ENCODE measurements at places on chromosomes 7 and 10.

- DNase-seq, result no peak
Measured at GRCh38 chr10:11177926-11178471, 160.3 kb downstream of the CELF2 start.

GRCh38 chr10:33248638-33249037, 85.8 kb downstream of the NRP1 start:
- DNase-seq, result no peak

- DNase-seq, result no peak
Measured at GRCh38 chr10:119297207-119297968, 90.0 kb downstream of the GRK5 start.

- no peak for DNase-seq
Measured at GRCh38 chr7:117435475-117436043, 8.3 kb upstream of the ASZ1 start.

DNA sequence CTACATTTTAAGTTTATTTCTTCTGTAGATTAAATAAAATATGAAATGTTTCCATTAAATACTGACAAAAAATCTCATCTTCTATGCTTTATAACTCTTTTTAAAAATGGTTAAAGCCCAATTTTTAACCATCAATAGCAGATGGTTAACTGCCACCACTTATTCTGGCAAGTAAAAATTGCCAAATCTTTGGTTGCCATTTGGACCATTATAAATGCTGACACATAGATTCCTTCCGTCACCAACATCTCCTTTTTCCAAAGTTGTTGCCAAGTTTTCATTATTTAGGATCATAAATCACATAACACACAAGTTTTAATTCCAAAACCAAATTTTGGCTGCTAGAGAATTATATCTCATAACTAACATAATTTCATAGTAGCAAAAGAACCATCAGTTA, 1614.3 kb downstream of the REEP3 start:
- DNase-seq, result no peak

GRCh38 chr7:24213311-24213710, 70.7 kb upstream of the NPY start:
- no peak for DNase-seq

DNA sequence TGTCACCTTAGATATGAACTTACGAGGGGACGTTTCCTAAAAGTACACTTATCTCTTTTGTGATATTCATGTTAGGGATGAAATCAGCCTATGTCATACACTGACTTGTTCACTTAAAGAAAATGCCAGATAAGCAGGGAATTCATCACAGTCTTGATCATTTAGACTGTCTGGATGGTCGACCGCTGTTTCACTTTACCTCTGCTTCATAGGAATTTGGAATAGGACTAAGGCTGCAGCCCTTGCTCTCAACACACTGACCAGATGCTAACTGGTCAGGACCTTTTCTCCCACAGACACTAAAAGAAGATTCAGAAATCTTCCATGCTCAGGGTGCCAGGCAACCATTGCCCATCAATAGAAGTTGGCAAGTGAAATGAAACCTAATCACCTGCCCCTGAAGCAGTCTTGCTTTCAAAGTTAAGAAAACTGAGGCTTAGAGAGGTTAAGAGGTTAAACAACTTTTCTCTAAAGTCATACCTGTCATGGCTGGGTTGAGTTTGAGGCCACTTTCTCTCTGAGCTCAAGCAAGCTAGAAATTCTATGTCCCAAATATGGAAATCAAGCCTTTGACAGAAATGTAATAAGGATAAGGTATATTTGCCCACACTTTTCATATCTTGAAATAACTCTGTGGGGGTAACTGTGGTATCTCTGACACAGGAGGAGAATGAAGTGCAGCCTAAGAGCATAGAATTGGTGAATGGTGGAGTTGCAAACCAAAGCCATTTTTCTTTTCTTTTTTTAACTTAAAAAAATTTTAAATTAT, 77.1 kb downstream of the MAP3K8 start:
- no peak for DNase-seq

- peak; percentile 41 for DNase-seq
Measured at GRCh38 chr7:155644971-155645509, 579 bp downstream of the RBM33 start.

DNA sequence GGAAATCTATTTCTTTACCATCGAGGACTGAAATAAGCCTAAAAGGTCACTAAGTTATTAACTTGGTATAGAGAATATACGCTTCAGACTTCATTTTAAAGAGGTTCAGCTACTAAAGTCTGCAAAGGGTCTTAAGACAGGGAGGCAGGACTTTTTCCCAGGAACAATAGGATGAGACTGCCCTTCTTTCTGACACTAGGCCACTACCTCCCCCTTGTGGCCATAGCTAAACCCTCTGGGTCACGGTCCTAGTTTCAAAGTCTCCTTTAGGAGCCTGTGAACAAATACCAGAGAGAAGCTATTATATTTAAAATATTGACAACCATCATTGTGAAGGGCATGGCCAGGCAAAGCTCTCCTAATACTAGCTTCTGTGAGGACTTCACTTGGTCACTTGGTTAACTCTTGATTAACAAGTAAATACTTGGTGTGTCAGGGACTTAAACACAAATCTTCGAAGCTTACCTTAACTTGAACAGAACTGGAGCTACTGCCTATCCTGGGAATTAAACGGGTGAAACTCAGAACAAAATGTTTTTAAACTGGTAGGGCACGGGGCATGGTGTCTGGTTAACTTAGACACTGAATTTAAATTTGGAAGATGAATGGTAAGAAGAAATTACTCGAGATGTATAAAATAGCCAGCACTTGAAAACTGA, 75.6 kb downstream of the CCDC6 start:
- DNase-seq, result no peak

DNA sequence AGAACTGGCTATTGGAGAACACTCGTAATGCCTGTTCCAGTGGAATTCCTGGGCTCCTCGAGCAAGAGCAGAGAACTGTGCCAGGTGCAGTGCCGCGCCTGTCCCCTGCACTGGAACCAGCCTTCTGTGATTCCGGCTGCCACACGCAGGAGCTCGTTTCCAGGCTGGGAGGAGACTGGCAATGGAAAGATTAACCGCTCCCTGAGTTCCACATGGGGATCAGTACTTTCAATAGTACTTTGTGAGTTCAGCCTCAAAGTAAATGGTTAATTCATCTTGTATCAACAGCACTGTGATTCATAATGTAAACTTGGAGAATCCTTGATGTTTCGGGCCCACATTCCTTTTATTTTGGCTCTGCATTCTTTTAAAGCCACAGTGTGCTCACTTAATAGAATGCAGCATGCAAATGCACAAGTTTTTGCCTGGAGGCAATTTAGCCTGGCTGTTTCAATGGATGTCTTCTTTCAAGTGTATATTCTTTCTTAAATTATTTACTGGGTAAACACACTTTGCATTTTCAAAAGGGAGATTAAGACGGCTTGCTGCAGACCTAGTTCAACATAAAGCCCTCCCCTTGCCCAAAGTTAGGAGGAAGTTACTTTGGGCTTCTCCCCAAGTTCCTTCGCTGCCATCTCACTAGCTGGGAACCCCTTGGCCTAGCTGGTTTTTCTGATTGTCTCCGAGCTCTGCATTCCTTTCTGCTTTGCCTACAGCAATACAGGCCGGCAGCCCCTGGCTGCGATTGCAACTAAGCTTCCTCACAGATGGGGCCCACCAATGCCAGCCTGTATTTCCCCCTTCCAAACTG, 138.1 kb upstream of the TCF7L2 start:
- no peak for DNase-seq

GRCh38 chr7:155191901-155192478, 105.7 kb upstream of the INSIG1 start:
- DNase-seq, result no peak

GRCh38 chr10:133186416-133187090, 26.5 kb downstream of the KNDC1 start:
- no peak for DNase-seq

DNA sequence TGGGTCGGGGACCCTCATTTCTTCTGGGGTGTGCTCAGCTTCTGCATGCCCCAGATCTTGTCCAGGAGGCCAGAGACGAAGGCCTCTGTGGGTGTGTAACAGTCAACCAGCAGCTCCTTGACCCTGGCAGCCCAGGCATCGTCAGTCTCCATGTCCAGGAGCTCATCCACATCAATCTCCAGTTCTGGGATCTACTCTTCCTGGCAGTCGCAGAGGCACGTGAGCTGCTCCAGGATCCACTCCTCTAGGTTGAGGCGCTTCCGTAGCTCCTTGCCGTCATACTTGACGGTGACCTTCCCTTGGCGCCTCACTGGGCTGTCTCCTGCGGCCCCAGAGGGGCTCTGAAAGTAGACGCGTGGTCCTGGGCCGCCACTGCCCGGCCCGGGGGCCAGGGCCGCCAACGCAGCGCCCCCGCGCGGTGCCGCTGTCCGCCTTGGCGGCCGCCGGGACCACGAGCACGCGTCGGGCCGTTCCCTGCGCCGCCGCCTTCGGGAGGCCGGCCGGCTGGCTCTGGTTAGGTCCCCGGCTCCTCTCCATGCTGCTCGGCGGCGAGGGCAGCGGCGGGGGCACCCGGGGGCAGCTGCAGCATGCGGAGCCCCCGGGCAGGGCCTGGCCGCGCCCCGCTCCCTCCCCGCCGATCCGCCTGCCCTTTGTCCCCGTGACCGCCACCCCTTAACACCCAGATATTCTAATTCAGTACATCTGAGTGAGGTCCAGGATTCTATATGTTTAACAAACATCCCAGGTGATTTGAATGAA, 170.5 kb downstream of the SEPTIN7 start:
- no peak for DNase-seq

- DNase-seq, result no peak
Measured at GRCh38 chr10:105973902-105974301, 1190.6 kb downstream of the SORCS1 start.

DNA sequence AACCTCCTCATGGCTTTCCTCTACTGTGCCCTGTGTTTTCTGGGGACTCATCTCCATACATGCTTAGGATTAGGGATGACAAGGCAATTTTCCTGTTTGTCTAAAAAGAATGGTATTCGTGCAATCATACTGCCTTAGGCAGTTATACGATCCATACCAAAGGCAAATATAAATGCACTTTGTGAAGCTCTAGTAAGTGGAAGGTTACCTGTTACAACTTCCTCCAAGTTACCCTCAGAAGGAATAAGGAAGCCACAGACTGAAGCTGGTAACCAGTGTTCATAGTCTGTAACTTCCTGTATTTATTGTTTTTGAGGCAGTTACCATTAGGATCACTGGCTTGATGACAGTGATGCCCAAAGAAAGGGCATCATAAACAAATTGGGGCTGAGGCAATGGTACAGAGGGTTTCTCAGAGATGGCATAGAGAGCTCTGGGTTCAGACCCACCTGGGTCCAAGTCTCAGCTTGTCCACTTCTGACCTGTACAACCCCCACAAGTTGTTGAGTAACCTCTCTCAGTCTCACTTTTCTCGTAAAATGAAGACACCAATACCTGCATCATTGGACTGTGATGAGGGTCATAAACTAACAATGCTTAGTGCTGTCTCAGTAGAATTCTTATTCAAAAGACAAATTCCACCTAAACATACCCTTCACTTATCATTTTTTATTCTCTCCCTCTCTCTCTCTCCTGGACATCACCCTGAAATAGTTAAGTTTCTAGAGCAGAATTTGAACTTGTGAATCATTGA, 138.2 kb downstream of the ELMO1 start:
- no peak for DNase-seq

DNA sequence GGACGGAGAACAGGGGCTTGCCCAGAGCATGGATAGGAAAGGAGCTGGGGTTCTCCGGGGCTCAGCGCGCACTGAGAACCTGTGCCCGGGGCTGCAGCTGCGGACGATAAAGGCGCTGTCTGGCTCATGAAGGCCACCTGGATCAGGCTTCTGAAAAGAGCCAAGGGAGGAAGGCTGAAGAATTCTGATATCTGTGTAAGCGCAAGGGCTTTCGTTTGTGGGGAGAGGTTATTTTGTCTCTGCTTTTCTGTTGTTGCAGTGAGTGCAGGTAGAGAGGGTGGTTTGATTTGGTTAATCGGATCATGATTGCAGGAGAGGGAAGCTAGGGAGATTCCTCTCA, 250.5 kb downstream of the NSUN6 start:
- no peak for DNase-seq

GRCh38 chr7:35878351-35878750, 77.5 kb downstream of the SEPTIN7 start:
- no peak for DNase-seq

DNA sequence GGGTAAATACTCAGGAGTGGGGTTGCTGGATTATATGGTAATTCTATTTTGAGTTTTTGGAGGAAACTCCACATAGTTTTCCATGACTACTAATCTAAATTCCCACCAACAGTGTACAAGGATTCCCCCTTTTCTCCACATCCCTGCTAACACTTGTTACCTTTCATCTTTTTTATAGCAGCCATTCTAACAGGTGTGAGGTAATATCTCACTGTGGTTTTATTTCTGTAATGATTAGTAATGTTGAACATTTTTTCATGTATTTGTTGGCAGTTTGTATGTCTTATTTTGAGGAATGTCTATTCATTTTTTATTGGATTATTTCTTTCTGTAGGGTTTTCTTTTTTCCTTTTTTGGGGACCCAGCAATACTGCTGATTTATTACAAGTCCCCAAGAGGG, 14.9 kb downstream of the TAF3 start:
- DNase-seq, result no peak

DNA sequence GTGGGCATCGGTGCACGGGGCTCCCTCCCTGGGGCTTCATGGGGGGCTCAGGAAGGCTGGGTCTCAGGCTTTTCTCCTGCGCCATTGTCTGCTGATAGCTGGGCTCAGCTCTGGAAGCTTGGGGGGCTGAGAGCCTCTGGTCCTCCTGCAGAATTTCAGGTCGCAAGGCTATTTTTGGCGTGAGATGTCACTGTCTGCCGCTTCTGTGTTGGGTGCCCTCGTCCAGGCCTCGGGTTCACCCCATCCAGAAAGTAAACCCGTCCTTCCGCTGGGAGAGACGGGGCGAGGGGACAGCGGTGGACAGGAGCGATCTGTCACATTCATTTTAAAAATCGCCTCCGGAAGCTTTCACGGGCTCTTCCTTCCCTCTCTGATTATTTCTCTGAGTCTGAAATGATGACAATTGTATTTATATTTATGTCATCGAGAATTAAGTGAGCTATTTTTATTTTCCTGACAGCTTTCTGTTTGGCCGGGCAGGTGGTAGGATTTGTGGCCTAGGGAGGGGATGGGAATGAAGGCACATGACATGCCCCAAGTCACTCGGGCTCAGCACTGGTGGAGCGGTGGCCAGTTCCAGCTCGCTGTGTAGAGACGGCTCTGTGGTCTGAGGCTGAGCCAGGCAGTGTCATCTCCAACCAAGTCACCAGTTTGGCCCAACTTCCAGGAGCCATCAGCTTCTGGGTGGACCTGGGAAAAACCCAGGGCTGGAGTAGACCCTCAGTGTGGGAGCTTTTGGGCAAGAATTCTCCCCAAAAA, 40.7 kb upstream of the AP5Z1 start:
- no peak for DNase-seq

GRCh38 chr10:7491949-7492659, 81.3 kb upstream of the SFMBT2 start:
- DNase-seq, result no peak

DNA sequence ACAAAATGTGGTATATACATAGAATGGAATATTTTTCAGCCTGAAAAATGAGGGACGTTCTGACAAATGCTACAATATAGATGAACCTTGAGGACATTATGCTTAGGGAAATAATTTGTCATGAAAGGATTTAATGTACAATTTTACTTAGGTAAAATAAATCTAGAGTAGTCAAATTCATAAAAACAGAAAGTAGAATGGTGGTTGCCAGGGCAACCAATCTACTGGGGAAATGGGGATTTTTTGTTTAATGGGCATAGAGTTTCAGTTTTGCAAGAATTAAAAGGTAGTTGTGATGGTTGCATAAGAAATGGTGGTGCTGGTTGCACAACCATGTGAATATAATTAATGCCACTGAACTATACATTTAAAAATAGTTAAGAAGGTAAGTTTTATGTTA, 296.0 kb upstream of the SP4 start:
- DNase-seq, result no peak

- DNase-seq, result no peak
Measured at GRCh38 chr7:41046221-41046761, 656.6 kb downstream of the INHBA start.

- no peak for DNase-seq
Measured at GRCh38 chr10:86312701-86313270, 53.8 kb downstream of the GRID1 start.

Measured in right renal cortex interstitium (tissue), 3 donors.